GM18507 (cell line): ENCODE measurements at places on chromosomes 6 and 20.
A peak's percentile ranks its signal among the peaks of the same experiment; 100 is the strongest.

DNA sequence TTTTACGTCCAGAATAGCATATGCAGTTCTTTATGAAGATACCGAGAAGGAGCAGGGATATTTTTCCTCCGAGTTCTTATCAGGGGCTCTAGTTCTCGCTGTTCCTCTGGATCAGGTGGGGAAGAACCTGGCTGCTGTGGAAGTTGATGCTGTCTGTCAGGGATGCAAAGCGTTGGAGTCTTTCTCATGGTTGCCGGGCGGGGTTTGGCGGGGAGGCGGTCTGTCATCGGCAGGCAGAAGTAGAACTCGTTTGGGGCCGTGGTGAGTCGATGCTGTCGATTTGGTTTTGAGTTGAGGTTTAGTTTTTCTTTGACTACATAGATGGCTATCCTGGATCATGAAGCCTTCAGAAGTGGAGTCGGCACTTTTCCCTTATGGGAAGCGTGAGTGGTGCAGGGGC lies 691.2 kb downstream of the QKI start:
- DNase-seq: no peak

DNA sequence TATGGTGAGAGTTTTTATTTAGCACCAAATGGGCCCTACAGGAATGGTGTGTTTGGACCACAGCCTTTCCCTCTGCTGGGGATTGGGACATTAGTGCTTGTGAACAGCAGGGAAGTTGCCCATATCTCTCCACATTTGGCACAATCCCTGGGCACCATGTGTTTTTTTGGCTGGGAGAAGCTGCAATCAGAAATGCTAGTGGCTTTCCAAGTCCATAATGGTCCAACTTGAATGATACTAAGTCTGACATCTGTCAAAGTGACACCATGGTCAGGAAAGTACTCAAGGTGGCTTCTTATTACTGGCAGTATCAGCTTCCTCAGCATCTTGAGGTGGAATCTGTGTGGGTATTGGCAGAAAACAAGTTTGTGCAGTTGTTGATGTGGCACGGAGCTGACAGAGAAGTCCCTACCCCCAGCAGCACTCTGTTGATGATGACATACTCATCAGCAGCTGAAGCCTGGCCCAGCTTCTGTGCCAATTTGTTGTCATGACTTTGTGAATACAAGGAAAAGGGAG lies 53.0 kb downstream of the SASH1 start:
- no peak for DNase-seq

- no peak for DNase-seq
These were observed 56.5 kb upstream of the SIRPA start for GRCh38 chr20:1838556-1839279.

DNA sequence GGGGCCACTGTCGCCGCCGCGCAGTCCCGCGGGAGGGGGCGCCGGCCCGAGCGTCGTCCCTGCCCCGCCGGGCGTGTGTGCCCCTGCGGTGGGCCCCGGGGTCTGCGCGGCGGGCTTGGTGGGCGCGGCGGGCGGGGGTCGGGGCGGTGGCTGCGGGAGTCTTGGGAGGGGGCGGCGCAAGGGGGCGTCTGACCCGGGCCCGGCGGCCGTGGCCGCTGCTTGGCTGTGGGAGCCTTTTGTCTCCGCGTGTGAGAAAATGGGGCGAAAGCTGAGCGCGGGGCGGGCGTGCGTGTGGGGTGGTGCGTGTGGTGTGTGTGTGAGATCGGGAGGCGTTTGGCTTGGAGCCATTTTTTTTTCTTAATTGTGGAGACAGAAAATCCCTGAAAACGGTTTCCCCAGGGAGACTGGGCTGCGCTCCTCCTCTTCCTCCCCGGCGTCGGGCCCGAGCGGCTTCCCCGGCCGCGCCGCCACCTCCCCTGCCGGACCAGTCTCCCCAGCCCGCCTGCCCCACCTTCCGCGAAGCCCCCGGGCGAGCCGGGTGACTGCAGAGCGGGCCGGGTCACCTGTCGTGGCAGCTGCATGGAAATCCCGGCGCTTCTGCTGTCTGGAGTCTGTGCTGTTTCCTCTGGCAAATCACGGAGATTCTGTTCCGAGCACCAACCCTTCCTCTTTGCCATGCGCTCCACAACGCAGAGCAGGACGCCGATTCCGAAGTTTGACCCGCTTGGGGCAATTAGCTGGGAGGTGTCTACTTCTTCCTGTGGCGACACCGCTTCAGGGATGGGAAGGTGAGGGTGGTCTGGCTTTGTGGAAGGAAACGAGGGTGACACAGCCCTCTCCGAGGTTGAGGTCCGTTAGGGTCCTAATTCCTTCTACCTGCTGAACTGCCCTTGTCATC lies 64.4 kb downstream of the GTF2H5 start:
- DNase-seq: peak; percentile 25

- DNase-seq: no peak
These were observed 122.2 kb upstream of the MARCKS start for GRCh38 chr6:113734982-113735381.

GRCh38 chr6:145507239-145507638 lies 228.1 kb downstream of the EPM2A start:
- DNase-seq: no peak

GRCh38 chr6:10521104-10521808 lies at the start of gene GCNT2:
Gene GCNT2, plus strand, starts transcription at chr6:10521351. Its CDS starts 7,561 bp downstream, at chr6:10528912.
- no peak for DNase-seq

GRCh38 chr6:56419191-56419590 lies 171.8 kb upstream of the COL21A1 start:
- DNase-seq: no peak

- no peak for DNase-seq
These were observed 129.2 kb downstream of the FYN start for GRCh38 chr6:111743862-111744692.

DNA sequence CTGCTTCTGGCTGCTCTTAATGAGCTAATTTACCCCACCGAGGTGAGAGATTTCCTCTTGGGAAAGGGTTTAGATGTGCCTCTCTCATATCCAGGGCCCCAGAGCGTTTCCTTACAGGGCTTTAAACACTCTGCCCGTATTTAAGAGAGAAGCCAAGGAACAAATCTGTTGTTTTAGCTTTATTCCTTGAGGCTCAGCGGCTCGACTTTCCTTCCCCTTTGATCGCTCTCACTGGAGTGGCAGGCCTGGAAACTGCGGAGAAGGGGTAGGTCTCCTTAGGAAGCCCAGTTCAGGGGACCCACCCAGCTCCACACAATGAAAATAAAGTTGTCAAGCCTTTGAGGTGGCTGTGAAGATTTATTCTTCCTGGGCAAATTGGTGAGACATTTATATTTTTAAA lies 132.0 kb upstream of the JAG1 start:
- no peak for DNase-seq

DNA sequence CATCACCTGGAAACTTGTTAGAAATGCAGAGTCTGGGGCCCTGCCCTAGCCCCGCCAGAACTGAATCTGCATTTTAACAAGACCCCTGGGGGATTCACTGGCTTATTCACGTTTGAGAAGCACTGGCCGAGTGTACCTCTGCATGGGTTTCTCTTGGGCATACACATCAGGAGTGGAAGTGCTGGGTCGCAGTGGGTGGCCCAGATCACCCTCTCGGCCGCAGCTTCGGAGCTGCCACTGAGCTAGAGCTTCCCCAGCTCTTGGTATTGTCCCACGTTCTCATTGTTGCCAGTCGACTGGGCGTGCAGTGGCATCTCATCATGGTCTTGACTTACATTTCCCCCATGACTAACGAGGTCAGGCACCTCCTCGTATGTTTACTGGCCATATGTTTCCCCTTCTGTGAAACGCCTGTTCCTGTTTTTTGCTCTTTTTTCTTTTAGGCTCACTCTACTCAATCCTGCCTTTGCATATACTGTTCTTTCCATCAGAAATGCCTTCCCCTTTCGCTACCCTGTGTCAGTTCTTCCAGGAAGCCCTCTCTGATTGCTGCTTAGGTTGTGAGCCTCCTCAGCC lies 3.0 kb upstream of the DLGAP4 start:
- DNase-seq: no peak

DNA sequence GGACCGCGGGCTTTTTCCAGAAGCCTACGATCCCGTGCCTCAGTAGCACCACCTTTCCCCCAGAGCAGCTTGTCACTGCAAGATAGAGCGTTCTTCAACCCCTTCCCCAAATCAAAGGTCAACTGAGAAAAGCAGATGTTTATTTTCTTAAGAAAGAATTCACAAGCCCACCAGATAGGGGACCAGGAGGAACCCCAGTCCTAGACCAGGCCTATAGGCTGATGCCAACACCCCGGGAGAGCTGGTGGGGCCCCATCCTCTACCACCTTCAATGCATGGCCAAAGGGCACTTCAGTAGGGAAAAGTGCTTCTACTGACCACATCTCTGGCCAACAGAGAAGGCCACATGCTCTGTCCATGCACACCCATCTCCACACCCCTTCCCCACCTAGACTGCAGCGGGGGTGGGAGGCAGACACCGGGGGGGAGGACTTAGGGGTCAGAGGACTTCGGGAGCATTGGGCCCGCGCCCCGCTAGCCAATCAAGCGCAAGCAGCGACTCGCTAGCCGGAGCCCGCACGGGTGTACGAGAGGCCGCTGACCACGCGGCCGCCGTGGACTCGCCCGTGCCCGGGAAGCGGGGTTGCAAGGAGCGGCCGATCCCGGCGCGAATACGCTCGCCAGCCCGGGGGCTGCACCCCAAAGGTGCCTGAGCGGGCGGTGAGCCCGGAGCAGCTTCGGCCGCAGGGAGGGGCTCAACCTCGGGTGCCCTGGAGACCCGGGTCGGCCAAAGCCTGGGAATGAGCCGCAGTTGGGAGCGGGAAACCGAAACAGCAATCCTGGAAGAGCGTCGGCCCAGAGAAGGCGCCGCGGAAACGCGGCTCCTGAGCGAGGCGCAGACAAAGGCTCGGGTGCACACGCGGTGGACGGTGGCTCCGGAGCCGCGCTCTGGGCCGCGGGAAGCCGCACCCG lies 2.8 kb downstream of the PDE10A start:
- DNase-seq: no peak

- no peak for DNase-seq
These were observed 30.2 kb downstream of the SNX9 start for GRCh38 chr6:157853018-157853805.

- DNase-seq: no peak
These were observed 975 bp downstream of the BMP7 start for GRCh38 chr20:57265336-57265996.

- no peak for DNase-seq
These were observed 37.7 kb downstream of the PEX7 start for GRCh38 chr6:136860043-136860442.
